Inflammatory macrophage treated with lipopolysaccharide for 1 hour (primary cell): ENCODE measurements at places on chromosomes 2 and 18.

GRCh38 chr2:47257946-47258348 is 102.8 kb upstream of the STPG4 start:
- DNase-seq: no peak

DNA sequence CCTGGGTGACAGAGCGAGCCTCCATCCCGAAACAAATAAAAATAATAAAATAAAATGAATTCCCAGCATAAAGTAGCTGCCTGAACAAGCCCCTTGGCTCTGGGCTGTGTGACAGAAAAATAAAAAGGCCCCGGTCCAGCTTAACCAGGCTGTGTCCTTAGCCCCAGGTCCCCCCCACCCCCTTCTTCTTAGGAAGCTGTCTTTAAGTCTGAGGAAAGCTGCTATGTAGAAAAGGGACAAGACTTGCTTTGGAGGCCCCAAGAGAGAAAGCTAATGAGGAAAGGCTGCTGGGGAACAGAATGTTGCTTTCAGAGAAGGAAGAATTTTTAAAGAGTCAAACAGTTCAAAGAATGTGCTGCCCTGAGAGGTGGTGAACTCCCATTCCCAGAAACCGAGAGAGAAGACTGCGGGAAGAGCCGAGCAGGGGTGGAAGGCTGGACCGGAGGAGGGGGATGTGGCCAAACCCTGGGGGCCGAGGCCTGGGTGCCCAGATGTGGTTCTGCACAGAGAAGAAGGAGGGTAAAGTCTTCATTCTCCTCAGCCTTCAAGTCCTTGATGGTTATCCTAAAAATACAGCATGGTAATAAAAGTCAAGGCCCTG is 61.9 kb downstream of the CENPO start:
- DNase-seq: no peak

- DNase-seq: no peak
Measured at GRCh38 chr18:55144193-55144930, 185.1 kb upstream of the CCDC68 start.

DNA sequence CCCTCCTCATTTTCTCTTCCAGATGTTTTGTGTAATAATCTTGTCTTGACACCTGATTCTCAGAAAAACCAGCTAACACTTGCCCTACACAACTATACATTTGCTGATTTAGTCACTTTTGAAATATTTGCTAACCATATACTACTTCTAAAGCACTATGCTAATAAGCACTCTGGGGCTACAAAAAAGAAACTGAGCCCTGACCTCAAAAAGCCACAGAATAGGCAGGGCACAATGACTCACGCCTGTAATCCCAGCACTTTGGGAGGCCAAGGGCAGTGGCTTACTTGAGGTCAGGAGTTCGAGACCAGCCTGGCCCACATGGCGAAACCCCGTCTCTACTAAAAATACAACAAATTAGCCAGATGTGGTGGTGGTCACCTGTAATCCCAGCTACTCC is 266.0 kb downstream of the RAD51AP2 start:
- DNase-seq: no peak

- DNase-seq: no peak
Measured at GRCh38 chr18:63477968-63478367, 1.2 kb downstream of the SERPINB5 start.

DNA sequence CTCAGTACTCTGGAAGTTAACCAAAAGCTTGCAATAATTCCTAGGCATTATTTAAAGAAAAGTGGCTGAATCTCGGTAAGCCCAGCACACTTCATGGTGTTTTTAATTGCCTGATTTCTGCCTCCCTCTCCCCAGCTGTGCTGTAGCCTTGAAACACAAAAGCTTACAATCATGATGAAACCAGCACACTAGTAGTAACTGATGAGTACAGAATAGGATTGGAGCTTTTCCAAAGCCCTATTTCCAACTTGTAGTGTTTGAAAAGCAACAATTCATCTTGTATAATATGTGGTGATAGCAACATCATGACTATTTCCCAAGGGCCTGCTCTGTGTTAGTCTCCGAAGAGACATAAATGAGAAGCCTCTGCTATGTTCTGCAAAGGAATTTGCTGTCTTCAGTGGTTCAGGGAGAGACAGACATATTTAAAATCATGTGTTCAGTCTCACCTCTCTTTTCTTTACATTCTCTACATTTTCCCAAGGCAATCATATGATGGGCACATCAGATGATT is 1015.0 kb downstream of the BCL11A start:
- DNase-seq: no peak

DNA sequence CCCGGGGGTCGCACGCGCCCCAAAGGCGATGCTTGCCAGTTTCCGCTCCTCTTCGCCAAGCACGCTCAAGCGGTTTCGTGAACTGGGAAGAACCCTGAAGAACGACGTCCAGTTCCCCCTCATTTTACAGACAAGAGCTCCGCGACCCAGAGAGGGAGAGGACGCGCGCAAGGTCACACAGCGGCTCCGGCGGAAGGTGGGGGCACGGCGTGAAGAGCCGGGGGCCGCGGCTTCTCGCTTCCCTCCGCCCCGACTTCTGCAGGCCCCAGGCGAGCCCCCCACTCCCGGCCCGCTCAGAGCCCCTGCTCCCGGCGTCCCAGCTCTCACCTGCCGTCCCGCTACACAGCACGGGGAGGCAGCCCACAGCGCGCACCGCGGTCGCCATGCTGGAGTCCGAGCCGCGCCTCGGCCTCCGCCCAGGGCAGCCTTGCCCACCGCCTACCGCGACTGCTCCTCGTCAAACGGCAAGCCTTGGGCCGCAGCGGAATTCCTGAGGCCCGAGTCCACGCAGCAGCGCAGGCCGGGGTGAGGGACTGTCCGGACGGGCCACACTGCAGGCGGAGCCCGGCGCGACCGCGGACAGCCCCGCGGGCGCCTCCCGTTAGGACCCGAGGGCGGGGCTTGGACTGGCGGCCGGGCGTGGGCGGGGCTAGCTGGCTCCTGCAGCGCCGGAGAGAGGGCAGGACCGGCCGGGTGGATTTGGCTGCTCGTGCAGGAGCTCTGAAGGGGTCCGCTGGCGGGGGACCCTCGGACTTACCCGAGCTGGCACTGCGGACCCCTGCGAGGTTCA is at the start of gene MRPS5:
Gene MRPS5, minus strand, starts transcription at position 402 of the 790 bp plus-strand sequence. Its CDS starts 17 bp downstream, at position 385.
- peak; percentile 92 for DNase-seq

DNA sequence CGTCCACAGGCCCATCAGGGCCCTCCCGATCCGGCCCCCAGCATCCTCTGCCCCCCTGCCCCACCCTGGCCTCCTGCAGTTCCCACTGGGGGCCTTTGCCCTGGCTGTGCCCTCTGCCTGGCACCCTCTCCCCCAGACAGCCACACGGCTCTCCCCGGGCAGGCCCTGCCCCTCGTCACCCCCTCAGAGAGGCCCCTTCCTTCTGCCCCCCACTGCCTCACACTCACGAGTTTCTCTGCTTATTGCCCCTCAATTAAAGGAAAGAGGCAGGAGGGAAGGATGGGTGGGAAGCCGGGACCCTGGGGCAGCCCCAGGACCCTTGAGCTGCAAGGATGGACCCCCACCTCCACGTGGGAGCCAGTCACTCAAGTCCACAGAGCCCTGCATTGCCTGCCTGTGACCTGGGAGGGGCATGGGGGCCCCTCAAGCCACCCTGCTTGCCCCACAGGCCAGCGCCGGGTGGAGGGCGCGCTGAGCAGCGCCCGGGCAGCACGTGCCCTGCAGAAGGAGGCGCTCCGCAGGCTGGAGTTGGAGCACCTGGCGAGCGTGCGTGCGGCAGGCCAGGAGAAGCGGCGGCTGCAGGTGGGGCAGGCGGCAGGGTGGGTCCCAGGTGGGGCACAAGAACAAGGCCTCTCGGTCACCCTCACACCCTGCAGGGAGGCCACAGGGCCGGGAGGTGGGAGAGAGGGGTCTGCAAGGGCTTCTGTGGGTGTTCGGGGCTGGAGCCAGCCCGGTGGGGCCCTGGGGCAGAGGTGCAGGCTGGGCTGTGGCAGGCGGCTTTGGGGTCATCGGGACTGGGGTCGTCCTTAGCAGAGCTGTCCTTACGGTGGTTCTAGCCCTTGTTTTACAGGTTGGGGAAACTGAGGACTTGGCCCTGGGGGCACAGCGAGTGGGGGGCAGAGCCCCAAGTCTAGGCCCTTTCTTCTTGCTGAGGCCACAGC is 30.5 kb upstream of the SNED1 start:
- no peak for DNase-seq

GRCh38 chr2:46803911-46804670 is 111.5 kb downstream of the MCFD2 start:
- DNase-seq: no peak

GRCh38 chr18:3967359-3968180 is 487.5 kb downstream of the DLGAP1 start:
- DNase-seq: no peak

DNA sequence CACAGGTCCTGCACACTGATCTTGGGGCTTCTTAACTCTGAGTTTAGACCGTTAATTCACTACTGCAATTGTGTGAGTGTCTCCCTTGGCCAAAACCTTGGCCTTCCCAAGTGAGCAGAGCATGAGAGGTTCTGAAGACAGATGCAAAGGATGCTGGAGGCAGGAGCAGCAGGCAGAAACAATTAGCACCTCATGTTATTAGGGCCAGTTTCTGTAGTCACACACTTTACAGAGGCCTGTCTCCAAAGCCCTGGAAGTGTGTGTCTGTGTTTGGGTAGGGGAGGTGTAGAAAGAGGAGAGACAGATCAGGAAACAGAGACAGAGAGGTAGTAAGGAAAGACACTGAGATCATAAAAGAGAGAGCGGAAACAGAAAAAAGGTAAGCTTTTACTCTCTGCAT is 533.8 kb downstream of the TMEM182 start:
- DNase-seq: no peak

GRCh38 chr2:21607572-21607971 is 483.8 kb downstream of the TDRD15 start:
- no peak for DNase-seq

- no peak for DNase-seq
Measured at GRCh38 chr2:224479826-224480225, 77.9 kb upstream of the FAM124B start.
